ENCODE measurements at places on chromosomes 12 and 14.

GRCh38 chr12:25323581-25323982 is 72.9 kb upstream of the KRAS start:
- no peak for DNase-seq

- peak; percentile 57 for DNase-seq
Observed at GRCh38 chr12:9943240-9943639, 11.1 kb upstream of the CLEC2A start.

DNA sequence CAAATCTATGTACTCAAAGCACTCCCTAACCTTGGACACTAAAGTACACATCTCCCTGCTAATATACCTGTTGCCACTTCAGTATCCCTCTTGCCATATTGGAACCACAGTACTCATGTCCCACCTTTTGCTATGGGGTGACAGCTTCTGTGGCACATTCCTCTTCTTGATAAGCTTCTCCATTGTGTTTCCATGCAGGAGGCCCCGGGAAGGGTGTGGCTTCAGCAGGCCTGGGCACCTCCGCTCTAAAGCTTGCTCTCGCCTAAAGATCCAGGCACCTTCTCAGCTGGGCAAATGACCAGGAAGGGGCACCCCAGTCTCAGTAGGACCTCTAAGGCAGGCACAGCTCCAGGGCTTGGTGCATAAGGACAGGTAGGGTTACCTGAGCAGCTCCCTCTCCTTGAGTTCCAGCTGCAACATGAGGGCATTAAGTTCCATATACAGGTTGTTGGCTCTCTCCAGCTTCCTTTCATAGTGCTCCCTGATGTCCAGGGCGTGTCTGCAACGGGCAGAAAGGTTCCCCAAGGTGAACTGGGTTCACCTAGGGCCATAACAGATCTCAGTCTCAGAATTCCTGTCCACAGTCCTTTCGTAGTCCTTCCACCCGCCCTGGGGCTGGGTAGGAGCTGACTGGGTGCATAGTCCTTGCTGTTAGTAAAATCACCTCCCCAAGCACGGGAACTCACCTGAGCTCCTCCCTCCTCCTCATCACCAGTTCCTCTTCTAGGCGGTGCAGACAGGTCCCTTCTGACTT is 15.9 kb downstream of the MAP3K12 start:
- no peak for DNase-seq

GRCh38 chr14:75213172-75213571 is 36.8 kb upstream of the TMED10 start:
- DNase-seq: no peak

GRCh38 chr12:130832561-130833209 is 6.4 kb downstream of the STX2 start:
- no peak for DNase-seq

- peak; percentile 81 for DNase-seq
Observed at GRCh38 chr14:91415794-91416743, 1.6 kb downstream of the CCDC88C start.

- no peak for DNase-seq
Observed at GRCh38 chr14:103021684-103022001, 35.7 kb downstream of the CDC42BPB start.

- DNase-seq: no peak
Observed at GRCh38 chr14:93974833-93975232, 1.5 kb downstream of the ASB2 start.

Measured in T-helper 2 cell treated with Interferon-gamma antibody and Interleukin-4, amounts not matched to agents 5 μg/mL and 100 μg/mL, for 36 hours (primary cell).